ENCODE measurements at places on chromosomes 5 and 9.

DNA sequence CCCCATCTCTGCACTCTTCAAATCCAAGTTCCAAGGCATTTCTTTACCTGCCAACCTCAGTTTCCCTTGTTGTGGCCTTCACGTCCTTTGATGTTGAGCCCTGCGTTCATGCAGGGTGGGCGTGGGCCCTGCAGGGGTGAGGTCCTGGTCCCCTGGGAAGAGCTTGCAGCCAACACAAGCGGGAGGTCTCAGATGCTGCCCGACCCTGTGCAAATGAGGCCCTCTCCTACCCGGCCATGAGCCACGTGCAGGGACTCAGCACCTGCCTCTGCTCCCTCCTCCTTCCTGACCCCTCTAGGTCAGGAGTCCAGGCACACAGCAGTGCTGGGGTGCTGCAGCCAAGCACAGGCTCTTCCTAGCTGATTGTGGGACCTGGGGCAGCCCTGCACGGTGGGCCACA, 124.5 kb downstream of the ADAMTS2 start:
- DNase-seq: no peak

DNA sequence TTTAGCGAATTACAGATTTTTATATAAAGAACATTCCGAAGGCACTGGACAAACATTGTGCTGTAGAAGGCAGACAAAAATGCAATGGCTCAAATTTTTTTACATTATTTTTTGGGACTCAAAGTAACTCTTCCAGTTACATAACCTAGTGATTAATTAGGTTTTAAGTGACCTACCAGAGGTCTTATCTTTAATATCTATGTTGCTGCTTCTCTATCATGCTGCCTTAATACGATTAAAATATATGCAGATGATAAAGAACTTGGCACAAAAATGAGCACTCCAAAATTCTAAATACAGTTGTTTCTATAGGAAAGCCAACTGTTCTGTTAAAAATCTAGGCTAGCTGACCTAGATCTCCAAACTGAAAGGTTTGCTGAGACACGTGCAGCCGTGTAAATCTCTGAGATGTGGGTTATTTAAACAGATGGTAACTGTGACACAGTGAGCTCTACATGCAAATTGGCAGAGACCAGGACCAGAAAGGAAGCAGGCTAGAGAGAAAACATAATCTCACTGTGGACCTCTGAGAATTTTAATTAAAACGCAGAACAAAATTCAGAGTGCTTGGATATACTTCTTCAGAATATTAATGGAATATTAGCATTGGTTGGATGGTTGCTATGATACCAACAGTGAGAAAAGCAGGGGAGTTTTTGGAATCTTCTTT, 56.2 kb downstream of the CAMK4 start:
- DNase-seq: no peak

- DNase-seq: no peak
These were observed 152.7 kb downstream of the SLIT3 start for GRCh38 chr5:169148138-169148740.

DNA sequence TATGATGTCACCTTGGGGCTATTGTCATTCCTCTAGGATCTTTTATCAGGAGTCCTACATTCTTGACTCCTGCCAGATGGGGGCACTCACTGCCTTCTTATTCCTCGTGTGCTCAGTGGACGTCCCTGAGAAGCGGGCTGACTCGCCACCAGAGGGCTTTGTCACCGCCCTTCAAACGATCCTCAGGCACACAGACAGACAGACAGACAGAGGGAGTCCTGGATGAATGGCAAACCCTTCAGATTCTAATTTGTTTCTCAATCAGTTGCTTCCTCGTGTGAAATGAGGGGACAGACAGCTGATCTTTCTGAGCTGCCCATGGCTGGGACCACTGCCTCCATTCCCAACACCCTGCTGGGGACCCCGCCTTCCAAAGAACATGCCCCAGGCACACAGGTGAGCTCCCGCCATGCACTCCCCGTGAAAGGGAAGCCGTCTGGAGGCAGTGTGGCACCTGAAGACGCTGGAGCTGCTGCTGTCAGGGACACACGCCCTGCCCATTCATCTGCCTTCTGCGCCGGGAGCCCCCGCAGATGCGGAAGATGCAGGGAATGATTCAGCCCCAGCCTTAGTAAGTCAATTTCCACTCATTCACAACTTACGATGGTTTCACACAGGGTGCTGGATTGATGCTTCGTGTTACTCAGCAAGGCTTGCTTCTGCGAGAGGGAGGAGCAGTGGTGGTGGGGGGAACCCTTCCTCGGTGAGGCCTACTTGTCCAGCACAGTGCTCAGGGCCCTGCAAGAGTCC, 24.9 kb upstream of the SH3PXD2B start:
- DNase-seq: peak; percentile 90

GRCh38 chr5:122377026-122377425, 65.0 kb downstream of the SNCAIP start:
- no peak for DNase-seq

GRCh38 chr5:68290260-68290674, 74.7 kb downstream of the PIK3R1 start:
- DNase-seq: peak; percentile 18

DNA sequence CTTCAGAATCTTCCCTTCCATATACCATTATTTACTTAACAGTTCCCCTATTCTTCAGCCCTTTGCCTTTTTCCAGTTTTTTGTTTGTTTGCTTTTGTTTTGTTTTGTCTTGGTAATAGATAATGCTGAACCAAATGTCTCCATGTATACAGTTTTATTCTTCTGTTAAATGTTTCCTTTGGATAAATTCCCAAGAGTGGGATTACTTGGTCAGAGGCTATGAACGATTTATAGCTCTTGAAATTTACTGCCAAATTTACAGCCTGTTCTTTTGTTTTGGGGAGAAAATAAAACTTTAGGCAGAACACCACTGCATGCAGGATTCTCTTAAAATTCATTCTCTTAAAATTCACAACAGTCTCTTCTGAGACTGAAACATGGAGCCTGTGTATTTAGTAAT, 38.6 kb downstream of the NR4A3 start:
- DNase-seq: no peak

GRCh38 chr9:87464992-87465378, 32.7 kb upstream of the DAPK1 start:
- DNase-seq: no peak

GRCh38 chr5:55540024-55540423, 5.3 kb upstream of the PLPP1 start:
- no peak for DNase-seq

DNA sequence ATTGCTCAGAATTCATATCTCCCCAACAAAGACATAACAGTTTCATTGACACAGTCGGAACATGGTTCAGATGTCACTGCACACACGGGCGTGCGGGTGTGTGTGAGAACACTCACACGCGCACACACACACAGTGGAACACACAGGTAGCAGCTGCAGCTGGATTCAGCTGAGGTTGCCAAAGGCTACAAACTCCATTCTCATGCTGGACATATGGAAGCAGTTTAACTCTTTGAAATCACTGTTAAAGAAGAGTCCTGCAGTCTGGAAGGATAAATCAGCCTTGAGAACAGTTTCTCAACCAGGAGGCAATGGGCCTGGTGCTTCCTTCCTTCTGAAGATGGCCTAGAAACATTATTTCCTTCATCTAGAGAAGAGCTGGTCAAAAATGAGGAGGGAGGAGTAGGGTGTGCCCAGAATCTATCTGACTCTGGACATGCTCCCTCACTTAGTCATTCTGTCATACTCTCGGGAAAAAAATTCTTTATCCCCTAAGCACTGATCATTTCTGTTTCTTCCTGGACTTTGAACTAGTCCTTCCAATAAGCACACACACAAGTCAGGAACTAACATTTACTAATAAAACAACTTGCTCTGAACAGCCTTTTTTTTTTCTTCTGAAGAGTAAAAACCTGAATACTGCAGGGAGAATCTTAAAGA, 160.6 kb downstream of the ZDHHC21 start:
- peak; percentile 29 for DNase-seq

- no peak for DNase-seq
These were observed 56.8 kb downstream of the FEM1C start for GRCh38 chr5:115487756-115488155.

DNA sequence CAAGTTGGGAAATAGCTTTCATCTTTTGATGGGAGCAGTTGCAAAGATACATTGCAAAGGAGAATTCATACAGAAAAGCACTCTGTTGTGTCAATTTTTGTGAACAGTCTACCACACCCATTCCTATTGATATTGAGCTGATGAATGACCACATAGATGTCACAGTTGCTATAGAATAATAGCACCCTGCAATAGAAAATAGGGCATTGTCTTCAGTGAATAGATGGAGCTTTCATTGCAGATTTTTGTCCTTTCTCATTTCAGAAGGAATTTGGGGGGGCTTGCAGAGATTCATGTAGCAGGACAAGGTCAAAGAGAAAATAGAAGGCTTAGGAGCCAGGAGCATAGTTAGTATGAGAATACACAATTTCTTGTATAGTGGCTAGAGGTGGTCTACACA, 237.9 kb downstream of the TMEM38B start:
- DNase-seq: no peak

GRCh38 chr5:125484742-125485641, 738.6 kb upstream of the ZNF608 start:
- peak; percentile 94 for DNase-seq

DNA sequence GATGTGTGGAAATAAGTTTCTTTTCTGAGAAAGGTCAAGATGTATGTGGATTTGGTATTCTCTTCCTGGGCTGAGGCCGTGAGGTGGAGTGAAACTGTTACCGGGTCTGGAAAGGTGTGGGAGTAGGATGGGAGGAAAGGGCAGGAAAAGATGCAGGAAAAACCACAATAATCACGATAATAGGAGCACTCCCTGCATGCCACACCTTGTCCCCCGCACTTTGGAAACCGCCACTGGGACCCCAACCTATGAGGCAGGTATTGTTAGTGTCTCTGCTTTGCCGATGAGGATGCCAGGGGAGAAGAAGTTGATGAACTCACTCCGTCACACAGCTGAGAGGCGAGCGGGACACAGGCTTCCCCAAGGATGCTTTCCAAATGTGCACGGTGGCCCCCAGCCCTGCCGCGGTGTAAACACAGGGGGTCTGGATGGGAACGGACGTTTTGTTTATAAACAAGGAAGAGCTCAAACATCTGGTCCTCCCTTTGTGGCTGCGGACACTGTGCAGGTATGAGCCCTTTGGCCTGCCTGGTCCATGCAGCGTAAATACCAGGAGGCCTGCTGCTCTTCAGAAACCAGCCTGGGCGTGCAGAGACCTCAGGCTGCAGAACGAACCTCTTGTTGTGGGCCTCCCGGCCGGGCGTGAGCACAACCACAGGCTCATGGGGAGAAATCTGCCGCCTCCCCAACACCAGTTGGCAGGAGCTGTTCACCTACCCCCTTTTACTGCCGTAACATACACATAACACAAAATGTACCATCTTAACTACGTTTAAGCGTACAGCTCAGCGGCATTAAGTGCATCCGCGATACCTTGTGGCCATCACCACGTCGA, 126.7 kb downstream of the COL23A1 start:
- no peak for DNase-seq

DNA sequence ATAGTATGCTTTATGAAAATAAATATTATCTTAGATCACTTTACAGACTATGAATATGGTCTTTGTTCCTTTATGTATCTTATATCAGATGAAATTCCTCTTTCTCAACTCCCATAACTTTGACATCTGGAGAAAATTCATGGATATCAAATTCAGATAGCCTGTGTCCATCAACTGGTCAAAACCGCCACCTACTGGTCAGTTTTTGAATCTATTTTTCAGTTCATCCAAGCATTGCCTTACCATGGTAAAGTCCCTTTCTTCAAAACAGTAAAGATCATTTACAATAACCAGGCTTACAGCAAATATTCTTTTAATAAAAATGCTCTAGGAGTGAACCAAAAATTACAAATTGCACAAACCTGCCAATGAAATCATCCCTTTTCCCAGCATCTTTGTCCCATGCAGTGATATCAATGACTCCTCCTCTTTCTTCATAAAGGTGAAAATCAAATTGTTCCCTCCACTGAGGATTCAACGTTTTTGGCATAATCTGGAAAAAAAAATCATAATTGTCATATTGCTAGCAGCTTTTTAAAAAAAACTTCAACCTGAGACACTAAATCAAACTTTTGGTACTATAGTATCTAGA, 290.5 kb downstream of the SLF1 start:
- peak; percentile 28 for DNase-seq

DNA sequence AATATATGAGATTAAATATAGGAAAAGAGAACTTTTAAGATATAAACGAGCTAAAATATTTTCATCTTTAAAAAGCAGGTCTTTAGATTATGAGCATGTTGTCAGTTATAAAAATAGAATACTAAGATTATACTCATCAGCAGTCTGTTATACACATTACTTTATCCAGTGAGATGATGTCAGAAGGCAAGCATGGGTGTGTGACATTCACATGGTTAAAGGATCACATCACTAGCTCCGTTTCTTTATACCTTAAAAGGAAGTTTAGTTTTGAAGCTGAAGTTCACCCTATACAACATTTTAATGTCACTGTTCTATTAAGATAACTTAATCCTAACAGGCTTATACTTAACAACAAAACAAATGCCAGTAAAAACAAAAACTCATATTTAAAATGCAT, 59.6 kb downstream of the RICTOR start:
- DNase-seq: no peak

DNA sequence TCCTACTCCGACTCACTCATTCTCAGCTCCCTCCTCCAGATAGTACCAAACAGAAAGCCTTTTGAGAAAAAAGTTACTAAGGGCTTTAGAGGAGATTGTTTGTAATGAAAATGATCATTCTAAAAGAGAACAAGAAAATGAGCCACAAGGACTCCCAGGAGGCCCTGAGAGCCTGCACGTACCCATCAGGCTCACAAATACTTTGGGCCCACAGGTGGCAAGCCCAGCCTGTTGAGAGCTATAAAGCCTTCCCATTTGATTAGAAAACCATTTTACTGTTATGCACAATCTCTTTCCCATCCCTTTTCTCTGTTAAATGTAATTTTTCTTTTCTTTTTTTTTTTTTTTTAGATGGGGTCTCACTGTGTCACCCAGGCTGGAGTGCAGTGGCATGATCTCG, 136.1 kb downstream of the LHFPL2 start:
- DNase-seq: no peak

DNA sequence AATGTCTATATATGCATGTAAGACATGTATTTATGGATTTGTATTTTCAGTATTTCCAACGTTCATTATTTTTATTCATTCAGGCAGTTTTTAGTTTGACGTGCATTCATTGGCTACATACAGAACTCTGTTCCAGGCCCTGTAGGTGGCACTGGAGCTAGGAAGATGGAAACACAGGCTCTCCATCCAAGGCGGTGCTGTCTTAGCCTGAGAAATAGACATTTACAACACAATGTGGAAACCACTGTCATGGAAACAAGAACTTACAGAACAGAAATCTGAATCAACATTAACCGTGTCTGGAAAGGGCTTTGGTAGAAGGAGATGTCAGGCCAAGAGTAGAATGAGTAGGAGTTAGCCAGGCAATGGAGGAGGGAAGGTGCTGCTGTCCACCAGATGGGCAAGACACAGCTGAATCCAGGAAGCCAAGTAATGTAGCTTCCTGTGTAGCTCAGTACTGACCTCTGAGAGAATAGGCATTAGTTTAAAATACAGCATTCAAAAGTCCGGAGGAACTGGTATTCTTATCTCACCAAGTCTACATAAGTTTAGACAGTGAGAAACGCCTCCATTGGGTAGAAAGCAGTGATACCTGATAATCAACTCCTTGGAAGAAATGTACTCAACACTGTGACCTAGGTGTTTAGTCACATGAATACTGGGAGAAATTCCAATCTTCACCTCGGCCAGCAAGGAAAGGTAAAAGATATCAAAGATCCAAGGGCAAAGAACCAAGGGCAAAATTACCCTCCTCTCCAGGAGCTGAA, 388.6 kb upstream of the CDH6 start:
- DNase-seq: no peak

Measured in SW480 (cell line).